ENCODE measurements at places on chromosomes 7 and 10.

DNA sequence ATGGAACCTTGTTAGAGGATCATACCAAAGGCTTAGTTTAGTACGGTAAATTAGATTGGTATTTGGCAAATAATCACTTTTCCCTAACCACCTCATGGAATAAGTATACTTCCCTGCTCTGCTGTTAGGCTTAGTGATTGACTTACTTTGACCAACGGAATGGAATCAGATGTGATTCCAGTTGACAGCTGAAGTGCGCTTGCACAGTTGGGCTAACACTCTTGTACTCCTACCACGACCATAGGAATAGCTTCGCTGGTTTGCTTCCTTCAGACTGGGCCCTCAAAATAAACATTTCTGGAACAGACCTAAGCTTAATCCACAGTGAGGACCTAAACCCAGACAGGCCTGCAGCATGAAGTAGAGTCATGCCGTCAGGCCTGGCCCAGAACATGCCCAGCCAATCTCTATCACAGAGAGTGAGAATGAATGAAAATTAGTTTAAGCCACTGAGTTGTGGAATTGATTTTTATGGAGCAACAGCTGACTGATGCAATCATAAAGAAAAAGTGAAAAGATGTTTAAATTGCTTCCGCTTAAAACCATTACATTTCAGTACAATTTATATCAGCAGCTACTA lies 122.3 kb downstream of the DOCK4 start:
- DNase-seq, result no peak

DNA sequence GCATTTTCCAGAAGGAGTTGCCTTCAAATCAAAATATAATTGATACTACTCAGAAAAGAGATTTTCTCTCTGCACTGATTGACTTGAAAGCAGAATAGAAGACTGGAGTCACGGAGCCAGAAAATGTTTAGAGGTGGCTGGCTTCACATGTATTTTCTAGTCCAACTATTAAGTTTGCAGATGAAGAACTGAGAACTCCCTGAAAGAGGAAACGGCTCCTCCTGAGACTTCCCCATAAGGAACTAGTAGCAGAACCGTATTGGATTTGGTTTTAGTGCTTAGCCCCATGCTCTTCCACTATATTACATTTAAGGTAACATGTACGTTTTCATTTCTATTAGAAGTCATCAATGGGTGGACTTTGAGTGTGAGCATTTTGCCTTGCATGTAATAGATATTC lies 946.3 kb downstream of the CNTNAP2 start:
- DNase-seq, result no peak

DNA sequence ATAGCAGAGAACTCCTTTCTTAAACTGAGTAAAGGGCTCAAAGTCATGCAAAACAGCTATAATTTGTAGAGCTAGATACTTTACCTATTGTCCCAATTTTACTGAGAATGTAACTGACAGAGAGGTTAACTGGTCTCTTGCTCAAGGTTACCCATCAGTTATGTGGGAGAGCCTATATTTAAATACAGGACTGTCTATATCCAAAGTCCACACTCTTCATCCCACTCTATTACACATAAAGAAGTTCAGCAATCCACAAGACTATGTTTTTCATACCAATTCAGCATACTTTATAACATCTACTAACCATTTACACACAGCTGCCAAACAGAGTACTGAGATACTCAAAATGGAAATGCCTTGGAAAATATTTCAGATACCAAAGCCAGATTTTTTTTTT lies 100.2 kb downstream of the MICU1 start:
- no peak for DNase-seq

DNA sequence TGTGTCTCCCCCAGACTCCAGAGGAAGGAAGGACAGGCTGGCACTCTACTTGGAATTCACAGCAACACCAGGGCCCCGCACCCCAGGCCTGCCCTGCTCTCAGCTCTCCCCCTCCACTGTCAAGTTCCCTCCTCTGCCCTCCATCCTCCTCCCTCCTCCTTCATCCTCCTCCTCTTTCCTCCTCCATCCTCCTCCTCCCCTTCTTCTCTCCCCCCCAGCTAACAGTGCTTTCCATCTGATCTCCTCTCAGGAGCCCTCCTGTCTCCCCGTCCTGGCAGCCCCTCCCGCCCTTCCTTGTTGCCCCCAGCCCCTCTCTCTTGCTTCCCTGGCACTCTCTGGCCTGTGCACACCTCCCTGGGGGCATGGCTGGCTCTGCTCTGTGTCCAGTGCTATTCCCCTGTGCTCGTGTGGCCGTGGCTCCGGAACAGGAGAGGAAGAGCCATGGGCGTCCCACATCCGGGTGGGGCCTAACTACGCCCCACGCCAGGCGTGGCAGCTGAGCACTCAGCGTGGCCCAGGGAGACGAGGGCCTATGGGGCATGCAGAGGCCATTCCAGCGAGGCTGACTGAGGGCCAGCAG lies 64.2 kb downstream of the PWWP2B start:
- no peak for DNase-seq

GRCh38 chr10:7333961-7334641 lies 76.7 kb downstream of the SFMBT2 start:
- peak; percentile 18 for DNase-seq
